Heart left ventricle (tissue), 16 donors: ENCODE measurements at places on chromosomes 11 and 22. TPM values are rescaled to one million over a fixed set of nuclear protein-coding genes. Genes with fewer than 3 reads are reported as not detected.

DNA sequence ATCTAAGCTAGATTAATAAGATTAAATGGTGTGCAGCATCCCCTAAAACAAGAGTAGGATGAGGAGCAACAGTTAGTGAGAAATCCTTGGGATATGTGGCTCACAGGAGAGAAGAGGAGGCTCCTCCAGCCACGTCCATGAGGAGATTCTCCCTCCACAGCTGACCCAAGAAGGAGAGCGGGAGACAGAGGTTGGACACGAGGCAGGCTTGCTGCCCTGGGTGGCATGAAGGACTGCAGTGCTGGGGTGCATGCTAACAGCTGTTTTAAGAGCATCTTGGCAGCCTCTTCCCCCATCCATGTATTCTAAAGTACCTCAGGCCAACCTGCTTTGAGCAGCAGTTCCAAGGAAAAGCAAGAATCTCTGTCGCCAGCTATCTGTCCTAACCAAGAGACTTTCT is 284.4 kb upstream of the B3GAT1 start:
- DNase-seq: no peak

- DNase-seq: peak; percentile 16
These were observed 1.4 kb upstream of the PEX16 start for GRCh38 chr11:45918962-45919675.

DNA sequence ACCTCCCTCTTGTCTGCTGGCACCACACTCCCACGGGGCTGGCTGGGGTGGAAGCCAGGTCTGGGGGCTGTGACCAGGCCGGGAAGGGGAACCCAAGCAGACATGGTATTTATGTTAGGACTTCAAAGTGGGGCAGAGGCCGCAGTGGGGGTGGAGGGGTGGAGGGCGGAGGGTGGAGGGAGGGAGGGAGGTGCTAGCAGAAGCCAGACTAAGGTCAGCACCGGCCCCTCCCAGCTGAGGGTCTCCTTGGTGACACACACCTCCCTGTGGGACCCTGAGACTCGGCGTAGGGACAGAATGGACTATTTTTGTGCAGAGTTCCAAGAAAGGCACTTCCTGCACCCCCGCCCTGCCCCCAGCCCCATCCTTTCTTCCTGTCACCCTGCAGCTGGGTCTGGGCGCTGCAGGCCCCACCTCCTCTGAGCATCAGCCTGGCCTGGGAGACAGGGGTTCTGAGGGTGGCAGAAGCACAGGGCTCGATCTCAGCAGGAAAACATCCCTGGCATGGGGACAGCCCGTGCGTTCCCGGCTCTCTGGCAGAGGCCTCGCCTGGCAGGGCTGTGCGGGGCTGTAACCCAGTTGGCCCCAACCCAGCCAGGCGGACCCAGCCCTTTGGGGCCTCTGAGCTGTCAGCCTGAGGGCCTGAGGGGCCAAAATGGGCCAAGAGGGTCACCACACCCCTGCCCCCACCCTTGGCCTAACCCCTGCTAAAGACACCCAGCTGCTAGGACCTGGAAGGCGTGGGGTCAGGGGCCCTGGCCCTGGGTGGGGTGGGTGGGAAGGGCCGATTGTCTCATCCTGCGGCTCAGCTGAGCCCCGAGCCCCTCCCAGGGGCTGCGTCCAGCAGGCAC is 9.6 kb upstream of the CD248 start:
- DNase-seq: peak; percentile 85

Gene SLCO2B1
- 8.1 TPM for total RNA-seq

- no peak for DNase-seq
These were observed 21.1 kb upstream of the NECTIN1 start for GRCh38 chr11:119750056-119750455.

- peak; percentile 16 for DNase-seq
These were observed 32.5 kb downstream of the GLB1L2 start for GRCh38 chr11:134364261-134364660.

DNA sequence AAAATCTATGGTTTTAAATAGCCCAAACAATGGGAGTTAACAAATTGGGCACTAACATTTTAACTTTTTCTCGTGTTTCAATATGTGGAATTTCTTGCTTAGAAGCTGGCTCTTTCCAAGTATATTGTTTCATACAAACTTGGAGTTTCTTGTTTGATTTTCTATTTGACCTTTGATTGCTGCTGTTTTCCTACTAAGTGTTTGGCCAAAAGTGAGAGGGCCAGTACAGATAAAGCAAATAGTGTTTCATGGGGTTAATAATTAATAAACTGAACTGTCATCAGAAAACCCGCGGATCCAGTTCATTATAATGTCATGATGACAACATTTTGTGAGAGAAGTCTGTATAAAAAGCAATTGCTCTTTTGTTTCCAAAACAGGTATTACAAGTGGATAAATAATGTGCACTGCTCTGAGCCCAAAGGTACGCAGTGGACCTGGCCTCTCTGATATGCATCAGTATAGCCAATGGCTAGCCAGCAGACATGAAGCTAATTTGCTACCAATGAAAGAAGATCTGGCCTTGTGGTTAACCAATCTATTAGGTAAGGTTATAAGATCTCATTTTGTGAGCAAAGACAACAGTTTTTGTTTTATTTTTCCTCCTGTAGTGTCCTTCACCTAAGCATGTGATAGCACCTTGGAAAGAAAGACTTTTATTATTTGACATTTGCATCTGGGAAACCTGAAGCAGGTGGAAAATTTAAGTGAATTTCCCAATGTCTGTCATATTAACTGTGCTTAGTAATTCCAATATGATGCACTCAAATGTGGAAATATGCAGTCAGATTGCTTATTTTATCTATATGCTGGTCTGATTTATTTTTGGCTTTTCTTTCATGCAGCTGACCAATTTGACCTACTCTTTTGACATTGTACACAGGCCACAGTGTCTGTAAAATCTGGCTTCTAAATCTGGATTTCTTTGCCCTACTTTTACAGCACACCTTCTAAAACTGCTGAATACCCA is 8.3 kb downstream of the GAS2 start:
- no peak for DNase-seq

GRCh38 chr11:17277024-17277584 is 565 bp downstream of the NUCB2 start:
- no peak for DNase-seq

Gene SLC37A4
- 8.0 TPM for total RNA-seq

GRCh38 chr22:22156716-22157347 is 87.8 kb upstream of the VPREB1 start:
- peak; percentile 41 for DNase-seq

Gene SIAE
- 36.7 TPM for total RNA-seq

DNA sequence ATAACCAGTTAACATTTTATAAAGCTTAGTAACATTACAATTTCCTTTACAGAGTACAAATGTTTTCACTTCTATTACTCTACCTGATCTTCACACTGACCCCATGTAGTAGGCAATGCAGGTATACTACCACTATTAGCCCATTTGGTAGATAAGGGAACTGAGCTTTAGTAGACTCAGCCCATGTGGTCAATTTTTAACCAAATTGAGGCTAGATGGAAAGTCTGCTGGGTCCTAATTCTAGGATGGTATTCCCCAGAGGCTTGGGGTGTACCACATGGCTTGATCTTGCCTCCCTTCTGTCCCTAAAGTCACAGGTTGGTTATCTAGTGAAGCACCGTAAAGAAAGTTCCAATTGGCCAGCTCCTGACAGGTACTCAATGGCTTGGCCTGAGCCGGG is 48.2 kb downstream of the NRXN2 start:
- DNase-seq: no peak

Gene PYGM
- total RNA-seq: 80.2 TPM

Gene VSIG2
- total RNA-seq: 4.8 TPM

- DNase-seq: no peak
These were observed 40.5 kb upstream of the FBLN1 start for GRCh38 chr22:45462034-45462655.

Gene PANX2
- 0.77 TPM for total RNA-seq

GRCh38 chr11:130452176-130452575 is 3.7 kb downstream of the ADAMTS15 start:
- no peak for DNase-seq

DNA sequence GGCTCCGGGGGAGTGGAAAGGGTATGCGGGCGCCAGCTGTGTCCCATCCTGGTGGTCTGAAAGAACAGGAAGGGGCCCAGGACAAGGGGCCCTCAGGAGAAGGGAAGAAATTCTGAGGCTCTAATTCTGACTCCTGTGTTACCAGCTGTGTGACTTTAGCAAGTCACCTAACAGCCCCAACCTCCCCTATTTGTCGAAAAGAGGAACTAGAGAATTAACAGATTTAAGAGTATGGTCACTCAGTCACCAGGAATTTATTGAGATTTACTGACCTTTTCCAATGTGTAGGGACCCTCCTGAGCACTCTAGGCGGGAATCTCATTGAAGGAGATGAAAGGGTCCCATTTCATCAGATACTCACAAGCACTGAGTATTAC is 14.6 kb downstream of the RPS6KA4 start:
- no peak for DNase-seq

DNA sequence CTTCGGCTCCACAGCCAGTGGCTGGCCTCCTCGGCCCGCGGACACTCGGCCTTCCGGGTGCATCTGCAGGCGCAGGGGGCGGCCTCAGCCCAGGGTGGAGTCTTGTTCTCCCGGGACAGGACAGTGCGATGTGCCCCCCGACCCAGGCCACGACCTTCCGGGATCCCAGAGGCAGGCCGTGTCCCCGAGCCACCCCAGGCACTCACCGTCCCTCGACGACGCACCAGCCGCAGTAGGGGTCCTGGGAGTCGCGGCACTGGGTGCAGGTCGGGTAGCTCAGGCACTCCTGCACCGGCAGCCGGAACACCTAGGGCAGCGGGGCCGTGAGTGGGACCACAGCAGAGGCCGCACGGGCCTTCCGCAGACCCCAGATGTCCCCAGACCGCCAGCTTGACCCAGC is 17.6 kb upstream of the MAPK11 start:
- no peak for DNase-seq

Gene BANF1
- 185 TPM for total RNA-seq

- no peak for DNase-seq
These were observed 525.1 kb downstream of the BRD1 start for GRCh38 chr22:49302530-49302929.

DNA sequence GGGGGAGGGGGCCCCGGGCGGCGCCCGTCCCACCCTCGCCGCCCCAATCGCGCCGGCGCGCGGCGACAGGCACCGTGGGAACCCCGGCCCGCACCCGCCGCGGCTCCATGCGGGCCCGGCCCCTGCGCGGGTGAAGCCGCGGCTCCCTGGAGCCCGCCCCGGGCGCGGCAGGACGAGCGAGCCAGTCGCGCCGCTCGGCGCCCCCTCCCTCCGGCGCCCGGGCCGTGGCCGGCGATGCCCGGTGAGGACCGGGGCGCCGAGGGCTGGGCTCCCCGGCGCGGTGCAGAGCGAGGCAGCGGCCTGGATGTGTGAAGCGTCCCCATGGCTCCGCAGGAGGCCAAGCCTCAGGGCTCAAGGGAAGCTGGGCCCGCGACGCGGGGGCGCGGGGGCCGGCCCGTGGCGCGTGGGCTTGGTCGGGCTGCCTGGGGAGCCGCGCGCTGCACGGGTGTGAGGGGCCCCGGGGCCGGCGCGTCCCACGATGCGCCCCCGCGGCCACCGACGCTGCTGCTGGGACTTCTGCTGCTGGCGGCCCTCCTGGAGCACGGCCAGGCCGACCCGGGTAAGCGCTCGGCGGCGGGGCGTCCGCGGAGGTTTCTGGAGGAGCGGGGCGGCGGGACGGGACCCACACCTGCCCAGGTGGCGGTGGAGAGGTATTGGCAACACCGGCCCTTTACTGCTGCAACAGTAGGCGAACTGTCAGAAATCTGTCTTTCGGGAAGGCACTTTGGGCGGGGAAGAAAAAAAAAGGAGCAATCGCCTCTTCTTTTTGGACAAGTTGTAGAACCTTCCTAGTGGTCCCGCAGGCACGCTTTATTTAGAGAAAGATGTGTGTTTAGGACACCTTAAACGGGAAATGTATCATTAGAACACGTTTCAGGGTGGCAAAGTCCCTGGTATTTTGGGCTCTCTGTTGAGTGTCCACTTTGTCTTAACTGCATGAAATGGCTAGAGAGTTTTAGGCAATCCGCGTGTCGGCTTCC is 119.4 kb downstream of the HIPK3 start:
- DNase-seq: no peak

Gene KCNQ1
- 38.4 TPM for total RNA-seq
